ENCODE measurements at places on chromosomes 1 and 21.

DNA sequence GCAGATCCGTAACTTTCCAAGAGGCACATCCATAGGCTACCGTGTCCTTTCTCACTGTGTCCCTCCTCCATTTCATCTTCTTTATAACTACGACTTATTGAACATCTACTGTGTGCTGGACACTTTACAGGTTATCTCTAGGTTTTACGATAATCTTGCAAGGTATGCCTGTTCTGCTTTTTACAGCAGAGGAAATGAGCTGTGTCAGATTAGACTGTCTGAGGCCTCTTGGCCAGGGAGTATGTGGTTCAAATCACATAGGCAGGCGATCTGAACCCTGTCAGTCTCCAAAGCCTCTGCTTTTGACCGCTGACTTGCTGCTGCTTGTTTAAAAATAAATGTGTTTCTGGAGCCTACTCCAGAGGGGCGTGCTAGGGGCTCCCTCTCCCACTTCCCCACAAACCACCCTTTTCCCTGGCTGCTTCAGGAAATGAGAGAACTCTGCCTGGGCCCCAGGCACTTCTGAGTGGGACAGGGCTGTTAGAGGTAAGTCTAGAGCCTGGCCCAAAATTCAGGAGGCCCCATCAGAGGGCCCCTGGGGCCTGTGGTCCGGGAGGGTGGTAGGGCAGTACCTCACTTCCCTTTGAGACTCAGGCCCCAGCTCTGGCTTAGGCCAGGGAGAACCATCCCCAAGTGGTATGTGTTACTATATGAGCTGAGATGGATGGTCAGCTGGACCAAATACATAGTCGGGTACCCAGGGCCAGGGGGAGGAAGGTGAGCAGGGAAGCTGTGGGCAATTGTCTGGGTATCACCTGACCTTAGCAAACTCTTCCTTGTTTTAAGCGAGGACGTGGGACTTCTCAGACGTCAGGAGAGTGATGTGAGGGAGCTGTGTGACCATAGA is 4.4 kb downstream of the PSEN2 start:
- no peak for DNase-seq

GRCh38 chr1:23570001-23570691 is 10.8 kb upstream of the ID3 start:
- DNase-seq: no peak

DNA sequence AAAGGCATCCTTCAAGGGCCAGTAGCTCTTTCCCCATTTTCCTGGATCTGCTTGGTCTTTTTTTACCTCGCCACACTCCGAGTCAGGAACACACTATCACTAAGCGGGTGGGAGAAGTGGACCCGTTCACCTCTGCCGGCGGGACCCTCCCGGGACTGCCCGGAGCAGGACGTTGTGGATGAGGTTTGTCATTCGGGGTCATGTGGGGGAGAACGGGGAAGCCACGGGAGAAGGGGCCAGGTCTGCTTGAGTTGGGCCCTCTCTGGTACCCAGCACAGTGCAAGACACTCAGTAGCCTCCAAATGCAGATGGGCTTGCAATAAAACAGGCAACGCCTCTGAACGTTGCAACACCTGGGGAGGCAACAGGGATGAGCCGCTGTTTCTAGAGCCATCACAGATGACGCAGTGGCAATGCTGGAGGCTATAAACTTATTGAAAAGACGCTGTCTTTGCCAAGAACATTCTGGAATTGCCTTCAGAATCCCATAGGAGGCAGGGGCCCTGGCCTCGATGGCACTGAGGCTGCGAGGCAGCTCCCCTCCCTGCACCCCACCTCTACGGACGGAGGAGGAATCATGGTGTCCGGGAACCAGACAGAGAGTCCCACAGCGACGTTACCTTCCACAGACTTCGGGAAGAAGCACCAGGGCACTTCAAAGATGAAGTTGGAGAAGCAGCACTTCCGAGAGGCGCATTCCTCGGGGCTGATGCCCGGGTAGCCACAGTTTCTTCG is 3.8 kb downstream of the TFF2 start:
- no peak for DNase-seq

DNA sequence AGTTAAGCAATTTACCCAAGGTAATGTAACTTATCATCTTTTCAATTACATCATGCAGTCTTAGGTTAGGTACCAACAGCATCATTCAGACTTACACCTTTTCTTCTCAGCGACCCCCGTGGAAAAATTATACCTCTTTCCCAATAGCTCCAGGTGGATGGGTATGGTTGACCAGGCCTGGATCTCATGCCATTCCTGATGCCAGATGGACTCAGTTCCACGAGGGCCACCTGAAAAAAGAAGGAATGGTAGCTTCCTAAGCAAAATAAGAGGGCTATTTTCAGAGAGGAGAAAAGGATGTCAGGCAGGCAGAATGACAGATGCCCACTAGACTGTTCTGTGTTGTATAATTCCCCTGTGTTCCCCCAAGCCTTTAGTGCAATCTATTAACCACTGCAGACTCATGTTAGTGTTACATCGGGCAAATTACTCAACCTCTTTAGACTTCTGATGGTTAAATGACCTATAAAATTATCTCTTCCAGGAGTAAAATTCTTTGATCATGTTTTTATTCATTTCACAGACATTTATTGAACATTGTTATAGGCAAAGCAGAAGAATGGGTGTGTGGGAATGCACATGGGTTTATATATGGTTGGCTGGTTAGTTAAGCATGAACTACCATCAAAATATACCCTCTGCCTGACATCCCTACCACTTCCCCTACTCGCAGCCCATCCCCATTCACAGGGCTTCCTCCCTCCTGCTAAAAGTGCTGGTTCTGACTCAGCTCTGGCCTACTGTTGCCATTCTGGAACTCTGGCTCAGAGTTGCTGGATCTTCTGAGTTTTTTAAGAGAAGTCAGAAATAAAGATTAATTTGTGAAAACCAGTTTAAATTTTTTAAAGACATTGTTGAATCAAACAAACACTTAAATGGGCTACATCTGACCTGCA is 10.6 kb upstream of the MYSM1 start:
- DNase-seq: no peak

- no peak for DNase-seq
These were observed 52.7 kb upstream of the GCLM start for GRCh38 chr1:93961906-93962305.

DNA sequence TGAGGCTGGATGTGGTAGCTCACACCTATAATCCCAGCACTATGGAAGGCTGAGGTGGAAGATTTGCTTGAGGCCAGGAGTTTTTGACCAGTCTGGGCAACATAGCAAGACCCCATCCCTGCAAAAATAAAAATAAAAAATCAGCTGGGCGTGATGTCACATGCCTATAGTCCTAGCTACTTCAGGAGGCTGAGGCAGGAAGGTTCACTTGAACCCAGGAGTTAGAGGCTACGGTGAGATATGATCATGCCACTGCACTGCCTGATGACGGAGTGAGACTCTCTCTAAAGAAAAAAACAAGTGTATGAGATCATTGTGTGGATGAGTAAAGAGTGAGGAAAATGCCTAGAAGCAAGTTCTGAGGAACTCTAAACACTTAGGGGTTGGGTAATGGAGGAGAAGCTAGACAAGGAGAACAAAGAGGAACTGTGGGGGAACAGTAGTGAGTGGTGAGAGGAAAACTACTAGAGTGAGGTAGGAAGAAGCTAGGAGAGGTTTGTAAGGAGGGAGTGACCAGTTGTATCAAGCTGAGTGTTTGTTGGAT is 17.0 kb downstream of the CLIC4 start:
- DNase-seq: no peak

DNA sequence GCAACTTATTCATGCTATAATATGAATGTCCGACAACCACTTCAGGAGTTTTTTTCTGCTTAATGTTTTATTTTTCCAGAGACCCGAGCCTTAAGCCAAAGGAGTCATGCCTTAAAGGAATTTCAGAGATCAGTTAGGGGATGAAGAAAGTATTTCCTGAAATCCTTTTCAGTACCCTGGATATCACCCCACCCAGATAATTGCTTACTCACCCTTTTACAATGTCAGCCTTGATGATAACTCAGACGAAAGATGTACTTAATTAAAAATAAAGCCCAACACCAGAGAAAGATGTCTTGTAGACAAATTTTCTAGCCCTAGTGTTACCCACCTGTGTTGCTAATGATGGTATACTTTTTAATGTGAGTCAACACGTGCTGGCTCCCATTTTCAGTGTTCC is 124.1 kb downstream of the XCL2 start:
- no peak for DNase-seq

- peak; percentile 78 for DNase-seq
These were observed at the start of gene SLC25A34 for GRCh38 chr1:15736038-15736891. Gene SLC25A34, plus strand, starts transcription at chr1:15736258. Its CDS starts 228 bp downstream, at chr1:15736486.

DNA sequence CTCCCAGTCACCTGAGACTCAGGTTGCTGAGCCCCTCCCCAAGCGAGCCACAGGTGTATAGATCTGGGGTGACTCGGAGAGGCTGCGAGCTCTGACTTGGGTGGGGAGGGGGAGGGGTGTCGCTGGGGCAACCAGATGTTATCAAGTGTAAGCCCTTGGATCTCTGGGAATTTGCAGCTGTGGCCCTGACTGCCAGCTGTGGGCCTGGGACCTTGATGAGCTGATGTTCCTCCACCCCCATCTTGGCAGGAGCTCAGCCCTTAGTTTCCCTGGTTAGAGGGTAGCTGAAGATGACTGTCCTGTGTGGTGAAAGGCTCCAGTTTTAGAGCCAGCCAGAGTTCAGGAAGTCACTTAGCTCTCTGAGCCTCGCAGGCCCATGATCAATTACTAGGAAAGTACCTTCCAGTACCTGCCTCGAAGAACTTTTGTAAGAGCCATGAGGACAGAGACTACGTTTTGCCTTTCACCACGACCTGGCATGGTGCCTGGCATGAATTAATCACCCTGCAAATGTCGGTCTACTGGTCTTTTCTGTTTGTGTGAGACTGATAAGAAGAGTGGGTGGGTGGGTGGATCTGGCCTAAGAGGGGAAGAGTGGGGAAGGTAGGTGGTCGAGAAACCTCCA is 55.8 kb downstream of the YARS1 start:
- peak; percentile 64 for DNase-seq

DNA sequence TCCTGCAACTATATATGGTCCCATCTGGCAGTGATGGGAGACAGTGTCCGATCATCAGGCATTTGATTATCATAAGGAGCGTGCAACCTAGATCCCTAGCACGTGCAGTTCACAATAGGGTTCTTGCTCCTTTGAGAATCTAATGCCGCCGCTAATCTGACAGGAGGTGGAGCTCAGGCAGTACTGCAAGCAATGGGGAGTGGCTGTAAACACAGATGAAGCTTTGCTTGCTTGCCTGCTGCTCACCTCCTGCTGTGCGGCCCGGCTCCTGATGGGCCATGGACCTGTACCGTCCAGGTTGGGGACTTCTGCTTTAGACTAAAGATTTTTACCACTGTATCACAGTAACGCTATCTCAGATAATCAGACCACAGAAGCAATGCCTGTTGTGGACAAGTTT is 63.8 kb downstream of the TGFB2 start:
- DNase-seq: no peak

GRCh38 chr1:40399984-40400704 is 26.6 kb downstream of the SMAP2 start:
- DNase-seq: no peak

DNA sequence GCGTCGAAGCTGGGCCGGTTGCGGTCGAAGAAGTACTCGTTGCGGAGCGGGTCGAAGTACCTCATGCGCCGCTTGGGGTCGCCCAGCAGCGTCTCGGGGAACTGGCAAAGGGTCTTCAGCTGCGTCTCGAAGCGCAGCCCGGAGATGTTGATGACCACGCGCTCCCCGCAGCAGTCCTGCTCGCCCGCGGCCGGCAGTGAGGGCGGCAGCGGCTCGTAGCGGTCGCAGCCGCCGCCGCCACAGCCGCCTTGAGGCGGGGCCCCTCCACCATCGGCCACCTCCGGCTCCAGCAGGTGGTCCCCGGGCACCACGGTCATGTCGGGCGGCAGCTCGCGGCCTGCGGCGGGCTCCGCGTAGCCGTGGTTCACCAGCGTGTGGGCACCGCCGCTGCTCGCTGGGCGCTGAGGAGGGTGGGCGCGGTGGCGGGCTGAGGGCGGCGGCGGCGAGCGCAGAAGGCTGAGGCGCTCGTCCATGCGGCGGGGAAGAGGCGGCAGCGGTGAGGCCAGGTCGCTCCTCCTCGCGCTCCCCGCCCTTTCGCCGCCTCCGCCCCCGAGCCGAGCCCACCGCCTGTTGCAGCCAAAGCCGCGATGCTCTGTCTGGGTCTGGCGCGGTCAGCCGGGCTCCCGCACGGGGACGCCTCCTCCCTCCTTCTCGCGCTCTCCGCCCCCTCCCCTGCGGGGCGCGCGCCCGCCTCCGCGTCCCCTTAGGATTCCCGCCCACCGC is at the start of gene KCNA3:
Gene KCNA3, minus strand, starts transcription at position 604 of the 723 bp plus-strand sequence. Its CDS starts 131 bp downstream, at position 473.
- DNase-seq: no peak

DNA sequence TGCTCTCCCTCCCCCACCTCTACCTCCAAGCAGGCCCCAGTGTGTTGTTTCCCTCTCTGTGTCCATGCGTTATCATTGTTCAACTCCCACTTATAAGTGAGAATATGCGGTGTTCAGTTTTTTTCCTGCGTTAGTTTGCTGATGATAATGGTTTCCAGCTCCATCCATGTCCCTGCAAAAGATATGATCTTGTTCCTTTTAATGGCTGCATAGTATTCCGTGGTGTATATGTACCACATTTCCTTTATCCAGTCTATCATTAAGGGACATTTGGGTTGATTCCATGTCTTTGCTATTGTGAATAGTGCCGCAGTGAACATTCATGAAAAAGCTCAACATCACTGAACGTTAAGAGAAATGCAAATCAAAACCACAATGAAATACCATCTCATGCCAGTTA is 58.6 kb downstream of the DNAH14 start:
- no peak for DNase-seq

Measured in LHCN-M2 (cell line).